ENCODE measurements at places on chromosomes 1 and 21.

DNA sequence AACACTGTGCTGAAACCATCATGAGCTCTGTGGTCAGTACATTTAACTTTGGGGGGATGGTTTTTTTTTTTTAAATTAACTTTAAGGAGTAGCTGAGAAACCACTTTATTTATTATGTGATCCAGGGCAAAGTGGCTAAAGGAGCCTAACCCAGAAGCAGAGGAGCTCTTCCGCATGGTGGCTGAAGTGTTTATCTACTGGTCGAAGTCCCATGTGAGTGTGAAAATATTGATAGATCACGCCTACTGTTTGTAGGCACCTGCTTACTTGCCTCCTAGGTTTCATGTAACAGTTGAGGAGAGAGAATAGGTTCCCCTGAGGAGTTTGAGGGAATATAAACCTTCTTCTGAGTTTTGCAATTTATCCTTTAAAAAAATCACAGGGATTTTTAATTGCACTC is 181.4 kb downstream of the ZP4 start:
- no peak for DNase-seq

- DNase-seq = no peak
These were observed 3.3 kb downstream of the NCMAP start for GRCh38 chr1:24558902-24559791.

DNA sequence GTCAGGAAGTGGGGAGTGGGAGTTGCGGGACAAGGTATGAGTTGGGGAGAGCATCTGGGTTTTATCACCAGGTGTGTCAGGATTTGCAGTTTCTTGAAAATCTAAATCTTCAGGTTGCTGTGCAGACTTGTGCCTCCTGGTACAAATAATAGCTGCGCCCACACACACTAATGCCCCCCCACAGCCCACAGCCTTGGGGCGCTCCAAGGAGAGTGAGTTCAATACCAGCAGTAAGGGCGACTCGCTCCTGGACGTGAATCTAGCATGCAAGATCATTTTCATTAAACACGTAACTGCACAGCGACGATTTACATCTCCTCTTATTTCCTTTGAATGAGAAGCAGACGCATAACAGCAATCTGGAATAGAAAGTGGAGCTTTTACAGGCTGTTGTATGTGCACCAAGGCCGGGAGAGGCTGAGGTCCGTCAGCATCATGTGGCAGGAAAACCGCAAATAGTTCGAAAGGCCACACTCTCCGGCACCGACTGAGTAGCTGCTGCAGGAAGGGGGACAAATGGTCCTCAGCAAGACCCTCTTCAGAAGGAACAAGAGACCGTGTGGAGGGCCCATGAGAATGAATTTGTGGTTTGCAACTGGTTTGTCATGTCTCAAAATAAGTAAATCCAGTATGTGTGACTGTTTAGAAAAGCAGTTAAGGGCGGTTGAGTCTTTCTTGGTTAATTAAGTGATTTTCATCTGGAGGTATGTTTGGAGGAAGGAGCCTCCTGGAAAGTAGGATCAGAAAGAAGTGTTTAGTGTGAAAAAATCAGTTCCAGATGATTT is 439.5 kb downstream of the SMYD3 start:
- DNase-seq = no peak

- DNase-seq = no peak
These were observed 5.1 kb downstream of the LMNA start for GRCh38 chr1:156119503-156120209.

GRCh38 chr1:94672934-94673333 is 131.4 kb upstream of the F3 start:
- DNase-seq = no peak

GRCh38 chr1:51960262-51960661 is 30.2 kb downstream of the RAB3B start:
- no peak for DNase-seq

- no peak for DNase-seq
These were observed 1.3 kb downstream of the TRIM67 start for GRCh38 chr1:231162970-231163829.

DNA sequence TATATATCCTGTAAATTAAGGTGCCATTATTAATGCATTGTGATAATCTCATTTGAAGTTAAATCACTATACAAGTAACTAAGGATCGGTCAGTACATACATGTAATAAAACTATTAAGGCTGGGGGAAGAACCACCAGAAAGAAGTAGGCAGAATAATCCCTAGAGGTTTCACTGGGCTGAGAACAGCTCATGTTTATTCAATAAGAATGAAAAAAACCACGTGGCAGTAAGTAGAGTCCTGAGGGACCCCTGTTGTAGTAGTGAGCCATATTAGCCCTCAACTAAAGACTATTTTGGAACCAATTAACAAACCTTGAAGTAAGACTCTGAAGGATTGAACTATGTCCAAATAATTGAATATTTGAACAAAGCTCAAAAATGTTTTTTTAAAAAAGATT is 46.9 kb upstream of the ADAM30 start:
- no peak for DNase-seq

- DNase-seq = no peak
These were observed 356.5 kb upstream of the DUSP10 start for GRCh38 chr1:222098404-222098803.

DNA sequence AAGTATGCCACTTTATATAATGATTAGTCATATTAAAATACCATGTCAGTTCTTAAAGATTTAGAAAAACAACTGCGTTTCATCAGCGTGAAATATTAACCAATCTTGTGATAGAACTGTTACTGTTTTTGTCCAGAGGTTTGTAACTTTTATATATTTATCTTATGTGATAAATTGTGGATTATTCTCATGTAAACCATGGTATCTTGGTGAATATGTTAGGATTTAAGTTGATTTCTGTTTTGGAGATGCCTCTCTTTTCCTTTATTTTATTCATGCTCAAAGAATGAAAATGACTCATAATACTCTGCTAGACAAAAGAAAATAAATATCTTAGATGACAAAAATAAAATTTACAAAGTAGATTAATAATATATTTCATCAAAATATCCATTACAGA is 88.4 kb downstream of the ADGRL4 start:
- DNase-seq = no peak

DNA sequence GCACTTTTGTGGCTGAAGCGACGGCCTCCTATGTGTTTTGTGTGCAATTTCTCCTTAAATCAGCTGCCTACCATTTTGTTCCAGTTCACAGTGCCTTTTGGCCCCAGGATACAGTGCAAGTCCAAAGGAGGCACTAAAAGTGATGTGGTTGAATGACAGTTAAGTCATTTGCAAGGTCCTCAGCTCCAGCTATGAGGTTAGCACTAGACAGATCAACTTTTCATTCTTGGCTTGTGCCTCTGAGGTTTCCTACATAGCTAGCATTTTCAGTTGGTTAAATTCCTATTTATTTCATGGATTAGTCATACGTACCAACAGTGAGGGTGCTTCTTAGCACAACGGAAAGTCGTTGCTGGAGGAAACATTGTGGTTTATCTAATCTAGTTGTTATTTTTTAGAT is 59.3 kb upstream of the NTPCR start:
- no peak for DNase-seq

- DNase-seq = no peak
These were observed 1.3 kb upstream of the DNAJC16 start for GRCh38 chr1:15525050-15526020.

DNA sequence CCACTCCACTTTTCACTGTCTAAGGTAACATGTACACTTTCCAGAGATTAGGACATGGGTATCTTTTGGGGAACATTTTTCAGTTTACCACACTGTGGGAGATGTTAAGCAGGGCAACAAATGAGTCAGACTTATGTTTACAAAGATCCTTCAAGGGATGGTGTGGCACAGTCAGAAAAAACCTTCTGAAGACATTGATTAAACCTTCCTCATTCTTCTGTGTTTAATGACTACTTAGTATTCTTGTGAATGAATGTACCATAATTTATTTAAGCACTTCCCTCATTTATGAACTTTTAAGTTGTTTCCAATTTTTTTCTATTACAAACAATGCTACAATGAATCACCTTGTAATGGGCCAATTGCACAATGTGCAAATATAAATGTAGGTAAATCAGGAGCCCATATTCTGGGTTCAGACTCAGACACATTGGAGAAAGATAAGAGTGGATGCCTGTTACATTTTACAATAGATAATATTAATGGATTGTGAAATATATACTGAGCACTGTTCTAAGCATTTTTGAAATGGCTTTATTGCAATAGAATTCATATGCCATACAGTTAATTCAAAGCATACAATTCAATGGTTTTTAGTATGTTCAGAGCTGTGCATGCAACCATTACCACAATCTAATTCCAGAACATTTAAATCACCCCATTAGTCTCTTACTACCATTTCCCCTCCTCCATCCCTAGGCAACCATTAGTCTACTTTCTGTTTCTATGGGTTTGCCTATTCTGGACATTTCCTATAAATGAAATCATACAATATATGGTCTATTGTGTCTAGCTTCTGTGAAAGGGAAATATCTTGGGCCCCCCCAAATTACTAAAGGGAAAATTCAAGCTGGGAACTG is 1.9 kb upstream of the SFT2D2 start:
- no peak for DNase-seq

- DNase-seq = no peak
These were observed 87.3 kb upstream of the TLR5 start for GRCh38 chr1:223230161-223230881.

- DNase-seq = no peak
These were observed 52.1 kb upstream of the KANK4 start for GRCh38 chr1:62371375-62371774.

- no peak for DNase-seq
These were observed 16.5 kb downstream of the SPOCD1 start for GRCh38 chr1:31799196-31799894.

DNA sequence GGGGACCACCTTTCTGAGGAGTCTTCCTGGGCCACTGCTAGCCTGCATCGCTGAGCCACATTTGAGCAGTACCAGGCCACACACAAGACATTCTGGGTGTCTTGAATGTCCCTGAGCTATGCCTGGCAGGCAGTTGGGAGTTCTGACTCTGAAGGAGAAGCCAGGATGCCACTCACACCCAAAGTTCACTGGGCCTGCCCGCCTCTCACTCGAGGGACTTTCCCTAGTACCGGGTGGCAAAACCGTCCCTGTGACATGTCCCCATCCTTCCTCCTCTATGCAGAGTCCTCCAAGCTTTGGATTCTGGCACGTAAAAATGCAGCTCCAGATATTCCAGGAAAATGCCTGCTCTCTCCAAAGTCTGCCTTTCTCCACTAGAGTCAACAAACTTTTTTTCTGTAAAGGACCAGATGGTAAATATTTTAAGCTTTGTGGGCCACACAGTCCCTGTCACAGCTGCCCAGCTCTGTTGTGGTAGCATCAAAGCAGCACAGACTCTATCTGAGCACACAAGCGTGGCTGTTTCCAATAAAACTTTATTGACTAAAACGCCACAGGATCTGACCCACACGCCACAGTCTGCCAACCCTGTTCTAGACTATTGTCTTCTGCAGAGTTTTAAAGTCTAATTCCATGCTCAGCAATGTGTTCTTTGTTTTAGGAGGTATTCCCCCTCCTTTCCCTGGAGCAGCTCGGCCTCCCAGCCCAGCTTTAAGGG is 19.2 kb upstream of the GUCA2B start:
- no peak for DNase-seq

- DNase-seq = no peak
These were observed 183.2 kb downstream of the KIF26B start for GRCh38 chr1:245337829-245338484.

GRCh38 chr1:86861424-86861823 is 52.5 kb downstream of the SELENOF start:
- DNase-seq = no peak

GRCh38 chr1:77263708-77264107 is 18.1 kb upstream of the AK5 start:
- DNase-seq = no peak

DNA sequence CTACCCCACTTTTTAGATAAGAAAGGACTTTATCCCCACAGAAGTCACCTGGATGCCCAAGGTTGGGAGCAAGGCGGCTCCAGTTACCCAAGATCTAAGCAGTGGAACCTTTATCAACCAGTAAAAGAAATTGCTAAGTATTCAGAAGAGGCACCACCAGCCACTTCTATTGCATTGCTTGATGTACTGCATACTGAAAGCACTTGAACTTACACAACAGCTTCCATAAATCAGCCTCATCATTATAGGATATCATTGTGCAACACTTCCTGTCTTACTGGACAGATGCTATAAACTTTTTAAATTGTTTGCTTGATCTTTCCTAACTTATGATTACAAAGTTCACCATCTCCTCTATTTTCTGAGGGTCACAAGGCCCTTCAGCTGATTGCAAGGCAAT is 642.7 kb upstream of the CXADR start:
- DNase-seq = no peak

GRCh38 chr1:38733761-38734160 is 125.8 kb downstream of the RRAGC start:
- no peak for DNase-seq

DNA sequence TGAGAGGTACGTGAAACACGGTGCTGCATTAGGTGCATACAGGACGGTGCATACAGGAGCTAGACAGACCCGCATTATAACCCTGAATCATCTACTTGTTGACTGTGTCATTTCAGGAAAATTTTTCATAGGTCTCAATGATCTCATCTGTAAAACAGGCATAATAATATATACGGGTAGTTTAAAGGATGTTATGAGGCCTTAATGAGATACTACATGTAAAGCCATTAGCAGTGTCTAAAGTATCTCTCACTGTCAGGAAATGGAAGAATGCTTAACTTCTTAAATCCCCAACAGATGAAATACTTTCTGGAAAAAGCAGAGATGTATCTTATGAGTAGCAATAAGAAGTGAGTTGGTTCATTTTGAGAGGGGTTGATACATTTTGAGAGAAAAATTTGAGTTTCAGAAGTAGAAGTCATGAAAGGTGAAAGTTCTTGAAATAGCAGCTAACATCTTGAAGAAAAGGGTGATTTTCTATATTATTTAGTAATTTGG is 669.6 kb downstream of the PTPRC start:
- DNase-seq = no peak

DNA sequence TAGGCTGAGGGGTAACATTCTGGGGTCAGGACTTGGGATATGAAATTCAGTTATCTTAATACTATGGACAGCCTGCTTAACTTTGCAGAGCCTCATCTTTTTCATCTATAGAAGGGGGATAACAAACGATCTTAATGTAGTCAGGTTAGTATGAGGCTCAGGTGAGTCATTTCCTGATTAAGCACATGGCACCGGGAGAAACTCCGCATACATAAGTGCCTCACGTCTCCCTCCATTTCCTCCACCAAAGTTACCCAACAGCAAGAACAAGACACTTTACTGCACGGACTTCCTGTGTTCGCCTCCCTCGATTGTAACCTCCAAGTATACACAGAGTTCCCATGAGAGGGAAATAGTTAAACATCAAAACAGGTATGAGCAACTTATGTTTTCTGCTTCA is 112.7 kb upstream of the COA6 start:
- DNase-seq = no peak

DNA sequence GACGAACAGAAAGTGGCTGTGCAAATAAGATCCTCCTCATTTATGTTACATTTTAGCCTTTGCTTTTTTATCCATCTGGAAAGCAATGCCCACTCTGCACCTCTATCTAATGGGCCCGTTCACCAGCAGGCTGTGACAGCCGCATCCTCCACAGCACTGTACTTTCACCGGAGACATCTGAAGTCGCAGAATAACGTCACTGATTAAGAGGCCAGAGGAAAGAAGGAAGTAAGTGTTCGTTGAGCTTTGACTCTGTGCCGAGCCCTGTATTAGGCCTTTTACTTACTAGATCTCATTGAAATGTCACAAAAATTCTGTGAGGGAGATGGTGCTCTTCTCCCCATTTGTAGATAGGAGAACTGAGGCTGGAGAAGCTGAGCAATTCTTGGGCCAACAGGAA is 62.3 kb downstream of the KAZN start:
- DNase-seq = no peak

Data from neural crest cell (in vitro differentiated cells).